ENCODE measurements at places on chromosomes 6 and 20.

- DNase-seq, result no peak
These were observed 613.2 kb upstream of the NOX3 start for GRCh38 chr6:156068881-156069280.

- DNase-seq, result no peak
These were observed 78.4 kb downstream of the RNASET2 start for GRCh38 chr6:166877906-166878305.

- no peak for DNase-seq
These were observed 23.6 kb downstream of the NTSR1 start for GRCh38 chr20:62732031-62732760.

- no peak for DNase-seq
These were observed 121.3 kb downstream of the TCP11 start for GRCh38 chr6:35019831-35020230.

DNA sequence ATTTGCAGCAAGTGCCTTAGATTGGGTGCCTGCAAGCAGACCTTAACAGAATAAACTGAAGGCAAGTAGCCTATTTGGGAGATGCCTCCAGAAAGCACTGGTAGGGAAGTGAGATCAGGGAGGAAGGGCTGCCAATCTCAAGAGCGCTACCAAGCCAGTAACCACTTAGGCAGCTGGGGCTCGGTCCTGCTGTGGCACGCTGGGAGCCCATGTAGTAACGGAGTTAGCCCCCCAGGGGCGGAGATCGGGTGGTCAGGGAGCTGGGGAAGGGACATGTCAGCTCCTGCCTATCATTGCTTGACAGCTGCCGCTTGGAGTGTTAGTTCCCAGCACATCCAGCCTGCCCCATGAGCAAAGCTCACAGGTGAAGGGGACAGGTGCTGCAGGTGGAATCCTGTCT is 127.0 kb downstream of the CEBPB start:
- no peak for DNase-seq

DNA sequence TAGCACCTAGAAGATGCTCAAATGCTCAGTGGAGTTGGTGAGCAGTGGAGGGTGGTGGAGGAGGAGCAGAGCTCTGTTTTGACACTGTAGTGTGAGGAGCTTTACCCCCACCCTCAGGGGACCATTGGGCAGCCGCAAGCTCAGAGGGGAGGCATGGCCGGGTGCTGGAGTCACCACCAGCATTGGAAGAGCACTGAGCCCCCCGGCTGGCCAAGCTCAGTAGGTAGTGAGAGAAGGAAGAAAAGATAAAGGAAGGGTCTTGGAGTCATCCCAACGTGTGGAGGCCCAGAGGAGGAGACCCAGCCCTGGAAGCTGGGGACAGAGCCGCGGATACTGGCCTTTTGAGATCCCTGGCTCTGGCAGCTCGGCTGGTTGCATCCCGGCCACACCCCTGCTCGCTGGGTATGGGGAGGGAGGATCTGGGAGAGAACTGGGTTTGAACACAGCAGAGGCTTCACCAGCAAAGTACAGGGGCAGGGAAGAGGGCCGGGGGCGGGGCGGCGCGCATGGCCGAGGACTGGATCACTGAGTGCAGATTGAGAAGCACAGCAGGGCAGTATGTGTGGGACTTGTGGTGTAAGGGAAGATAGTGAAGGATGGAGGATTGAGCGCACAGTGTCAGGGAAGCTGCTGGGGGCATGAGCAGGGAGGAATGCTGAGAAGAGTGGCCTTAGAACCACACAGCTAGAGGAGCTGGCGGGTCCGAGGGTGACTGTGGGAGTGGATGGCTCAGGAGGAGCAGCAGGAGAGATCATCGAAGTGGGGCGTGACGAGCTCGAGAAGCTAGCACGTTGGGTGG is 24.4 kb downstream of the SYNDIG1 start:
- no peak for DNase-seq

GRCh38 chr6:7463785-7464184 is 74.2 kb downstream of the RIOK1 start:
- DNase-seq, result no peak

DNA sequence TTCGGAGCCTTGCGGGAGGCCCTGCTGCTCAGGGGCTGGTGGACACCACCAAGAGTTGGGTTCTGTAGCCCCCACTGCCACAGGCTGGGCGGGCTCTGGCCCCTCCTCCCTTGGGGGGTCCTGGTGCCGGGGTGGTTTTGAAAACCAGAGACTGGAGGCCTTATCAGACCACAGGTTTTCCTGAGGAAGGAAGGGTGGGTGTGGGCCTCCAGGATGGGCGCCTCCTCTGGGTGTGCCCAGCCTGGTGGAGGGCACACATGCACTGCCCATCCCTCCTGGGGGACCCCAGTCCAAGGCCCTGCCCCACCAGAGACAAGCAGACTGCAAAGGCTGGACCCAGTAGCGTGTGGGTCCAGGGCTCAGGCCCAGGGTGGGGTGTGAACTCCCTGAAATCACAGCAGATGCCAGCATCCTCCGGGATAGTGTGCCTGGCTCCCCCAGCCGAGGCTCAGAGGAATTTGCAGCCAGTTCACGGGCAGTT is 13.5 kb upstream of the ZBTB46 start:
- DNase-seq, result no peak

GRCh38 chr6:1619673-1620503 is 10.2 kb downstream of the FOXC1 start:
- DNase-seq, result no peak

DNA sequence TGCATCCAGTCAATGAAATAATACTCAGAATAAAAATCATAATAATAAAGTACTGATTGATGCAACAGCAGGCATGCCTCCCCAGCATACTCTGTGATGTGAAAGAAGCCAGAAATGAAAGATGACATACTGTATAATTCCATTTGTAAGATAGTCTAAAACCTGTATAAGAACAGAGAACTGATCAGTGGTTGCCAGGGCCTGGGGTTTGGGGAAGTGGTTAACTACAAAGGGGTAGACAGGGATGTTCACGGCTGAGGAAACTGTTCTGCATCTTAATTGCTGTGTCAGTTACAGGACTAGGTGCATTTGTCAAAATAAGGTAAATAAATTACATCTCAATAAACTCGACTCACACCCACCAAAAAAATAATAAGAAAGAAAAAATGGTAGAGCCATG is 81.3 kb upstream of the BMP2 start:
- DNase-seq, result no peak

DNA sequence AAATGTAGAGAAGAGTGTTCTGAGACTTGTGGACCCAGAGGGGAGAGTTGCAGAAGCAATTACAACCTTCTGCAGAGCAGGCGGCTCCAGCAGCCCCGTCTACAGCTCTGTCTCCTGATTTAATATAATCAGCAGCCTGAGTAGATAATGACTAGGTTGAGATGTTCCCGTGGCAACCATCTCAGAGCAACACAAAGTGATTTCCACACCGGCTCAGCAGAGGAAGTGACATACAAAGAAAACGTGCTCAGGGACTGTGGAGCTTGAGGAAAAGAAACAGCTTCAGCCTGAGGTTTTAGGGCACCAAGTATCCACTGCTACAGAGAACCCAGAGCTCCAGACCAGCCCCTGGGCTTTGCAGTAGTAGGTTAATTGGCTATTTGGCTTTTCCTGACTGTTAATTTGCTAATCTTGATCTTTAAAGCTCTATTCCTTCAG is 136.4 kb downstream of the MTFR2 start:
- peak; percentile 30 for DNase-seq

- no peak for DNase-seq
These were observed 248.0 kb downstream of the PHF3 start for GRCh38 chr6:63883597-63883996.

DNA sequence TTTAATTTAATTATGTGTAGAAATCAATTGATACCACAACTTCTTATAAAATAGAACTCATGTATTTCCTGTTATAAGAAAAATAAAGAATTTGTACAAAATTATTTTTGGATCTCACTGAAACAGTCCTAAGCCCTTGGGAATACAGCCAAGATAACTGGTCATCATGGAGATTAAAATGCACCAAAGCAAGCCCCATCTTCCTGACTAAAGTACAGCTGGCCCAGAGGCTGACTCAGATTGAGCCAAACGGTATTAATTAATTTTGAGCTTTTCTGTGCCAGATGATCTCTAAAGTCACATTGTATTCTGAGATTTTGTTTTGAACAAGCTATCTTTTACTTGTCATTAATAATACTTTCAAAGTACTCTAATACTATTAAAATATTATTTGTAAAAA is 978.5 kb downstream of the TBC1D32 start:
- no peak for DNase-seq

- DNase-seq, result peak; percentile 65
These were observed 27.8 kb downstream of the PAQR8 start for GRCh38 chr6:52389626-52390360.

GRCh38 chr6:120671519-120671918 is 662.8 kb downstream of the TBC1D32 start:
- DNase-seq, result no peak

DNA sequence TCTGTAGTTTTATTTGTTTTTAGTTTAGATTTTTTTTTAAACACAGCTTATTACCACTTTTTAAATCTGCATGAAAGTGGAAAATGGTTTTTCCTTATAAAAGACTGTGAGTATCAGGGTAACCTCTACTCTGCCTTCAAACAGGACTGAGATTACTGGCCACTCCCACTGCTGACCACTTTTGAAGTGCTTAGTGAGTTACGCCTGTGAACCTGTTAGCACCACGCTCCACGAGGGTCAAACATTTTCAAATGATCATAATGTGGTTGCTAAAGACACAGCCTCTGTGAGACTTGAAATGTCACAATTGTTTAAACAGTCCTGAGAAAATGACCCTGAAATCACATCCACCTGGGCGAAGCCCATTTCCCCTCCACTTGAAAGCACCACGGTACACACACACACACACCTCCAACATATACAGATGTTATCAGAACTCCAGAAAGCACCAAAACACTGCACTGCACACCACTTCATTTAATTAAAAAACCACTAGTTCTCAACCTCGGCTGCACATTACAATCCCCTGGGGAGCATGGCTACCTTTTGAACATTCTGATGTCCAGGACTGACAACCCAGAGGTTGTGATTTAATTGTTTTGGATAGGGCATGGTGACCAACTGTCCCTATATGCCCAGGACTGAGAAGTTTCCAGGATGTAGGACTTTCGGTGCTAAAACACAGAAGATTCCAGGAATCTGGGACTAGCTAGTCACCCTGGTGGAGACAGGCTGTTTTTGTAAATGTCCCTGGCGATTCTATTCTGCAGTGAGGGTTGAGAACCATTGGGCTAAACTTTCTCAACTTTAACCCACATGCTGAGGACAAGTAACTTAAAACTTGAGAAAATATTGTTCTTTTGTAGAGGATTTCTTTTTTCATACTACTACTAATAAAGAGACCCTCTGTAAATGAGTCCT is 176.4 kb upstream of the MYLIP start:
- DNase-seq, result no peak

DNA sequence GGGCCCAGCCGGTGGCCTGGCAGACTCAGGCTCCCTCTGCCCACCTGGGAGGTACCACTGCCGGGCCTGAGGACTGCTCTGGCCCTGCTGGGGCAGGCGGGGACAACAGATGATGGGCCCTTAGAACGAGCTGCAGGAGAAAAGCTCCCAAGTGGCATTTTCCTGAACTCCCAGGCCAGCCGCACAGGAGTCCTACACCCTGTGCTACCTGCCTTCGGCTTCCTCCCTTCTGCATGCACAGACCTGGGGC is 41.3 kb downstream of the DSTN start:
- no peak for DNase-seq

DNA sequence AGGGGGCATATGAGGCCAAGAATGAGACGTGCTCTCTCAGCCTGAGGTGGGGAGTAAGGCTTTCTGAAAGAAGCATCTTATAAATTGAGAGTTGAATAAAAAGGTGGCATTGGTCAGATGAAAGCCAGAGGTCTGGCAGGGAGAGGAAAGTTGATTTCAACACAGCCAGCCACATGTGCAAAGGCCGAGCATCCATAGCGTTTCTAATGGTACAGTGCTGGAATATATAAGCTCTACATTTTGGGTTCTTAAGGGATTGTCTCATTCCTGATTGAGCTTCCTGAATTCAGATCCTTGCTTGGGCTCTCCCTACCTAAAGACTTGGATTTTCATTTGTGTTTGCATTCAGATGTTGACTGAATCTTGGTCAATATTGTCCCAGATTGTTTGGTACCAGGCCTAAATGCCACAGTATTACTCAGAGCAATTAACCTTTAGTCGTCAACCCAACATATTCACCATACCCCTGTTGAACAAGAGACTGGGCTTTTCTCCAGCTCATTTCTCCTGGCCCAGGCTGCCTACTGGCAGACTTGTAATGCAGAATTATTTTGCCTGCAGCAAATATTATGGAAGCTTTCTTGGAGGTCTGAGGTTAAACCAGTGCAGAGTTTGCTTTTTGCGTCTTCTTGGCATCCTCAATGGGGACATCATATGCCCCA is 14.5 kb upstream of the BCAS1 start:
- no peak for DNase-seq

DNA sequence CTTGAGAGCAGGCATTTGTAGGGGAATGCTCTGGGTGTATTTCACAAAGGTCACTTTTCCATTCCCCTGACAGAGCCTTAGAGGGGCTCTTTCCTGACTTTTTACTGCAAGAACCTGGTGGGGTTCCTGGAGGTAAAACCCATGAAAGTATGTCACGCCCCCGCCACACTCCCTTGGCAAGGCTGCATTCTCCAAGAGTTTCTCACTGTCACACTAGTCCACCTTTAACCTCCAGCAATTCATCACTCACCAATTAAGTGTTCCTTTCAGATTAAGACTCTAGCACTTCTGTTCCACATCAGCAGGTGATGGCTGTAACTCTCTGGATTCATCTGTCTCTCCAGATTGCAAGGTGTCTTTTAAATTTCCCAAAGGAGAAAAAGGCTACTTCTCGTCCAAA is 32.7 kb upstream of the NKX2-4 start:
- no peak for DNase-seq

DNA sequence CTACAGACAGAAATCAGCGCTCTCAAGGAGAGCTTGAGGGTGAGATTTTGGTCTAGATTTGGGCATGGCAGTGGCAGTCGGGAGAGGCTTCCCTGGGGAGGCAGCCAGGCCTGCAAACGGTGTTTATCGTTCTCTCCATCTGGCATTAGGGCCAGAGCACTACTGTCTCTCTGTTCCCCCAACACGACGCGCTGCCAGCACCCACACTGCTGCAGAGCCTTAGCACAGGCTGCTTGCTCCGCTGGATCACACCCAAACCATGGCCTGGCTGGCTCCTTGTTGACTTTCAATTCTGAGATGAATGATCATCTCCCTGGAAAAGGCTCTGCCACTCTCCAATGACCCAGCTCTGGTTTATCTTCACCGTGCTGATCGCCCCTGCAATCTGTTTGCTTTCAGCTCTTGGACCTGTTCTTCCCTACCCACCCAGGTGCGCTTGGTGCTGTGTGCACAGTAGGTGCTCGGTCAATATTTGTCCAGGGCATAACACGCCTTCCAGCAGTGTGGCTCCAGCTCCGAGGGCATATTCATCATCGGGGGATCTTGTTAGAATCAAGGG is 106.1 kb downstream of the TFAP2C start:
- DNase-seq, result no peak

- DNase-seq, result no peak
These were observed 775 bp downstream of the MTFR2 start for GRCh38 chr6:136249336-136249735.
